ENCODE measurements at places on chromosomes 16 and 17.

- DNase-seq, result no peak
These were observed 36.4 kb downstream of the KLHDC4 start for GRCh38 chr16:87729266-87729954.

DNA sequence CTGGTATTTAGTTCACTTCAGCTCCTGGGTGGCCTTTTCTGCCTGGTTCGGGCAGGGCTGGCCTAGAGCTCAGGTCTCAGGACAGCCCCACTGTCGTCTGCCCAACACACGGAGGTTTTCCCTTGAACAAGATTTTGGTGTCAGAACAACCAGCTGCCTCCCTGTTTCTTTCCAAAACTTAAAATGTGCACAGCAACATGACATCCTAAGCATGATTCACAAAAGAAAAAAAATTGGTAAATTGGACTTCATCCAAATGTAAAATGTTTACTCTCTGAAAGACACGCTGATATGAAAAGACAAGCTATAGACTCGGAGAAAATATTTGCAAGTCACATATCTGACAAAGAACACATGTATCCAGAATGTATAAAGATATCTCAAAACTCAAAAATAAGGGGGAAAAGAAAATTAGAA, 197.8 kb upstream of the CHMP6 start:
- DNase-seq, result peak; percentile 44

DNA sequence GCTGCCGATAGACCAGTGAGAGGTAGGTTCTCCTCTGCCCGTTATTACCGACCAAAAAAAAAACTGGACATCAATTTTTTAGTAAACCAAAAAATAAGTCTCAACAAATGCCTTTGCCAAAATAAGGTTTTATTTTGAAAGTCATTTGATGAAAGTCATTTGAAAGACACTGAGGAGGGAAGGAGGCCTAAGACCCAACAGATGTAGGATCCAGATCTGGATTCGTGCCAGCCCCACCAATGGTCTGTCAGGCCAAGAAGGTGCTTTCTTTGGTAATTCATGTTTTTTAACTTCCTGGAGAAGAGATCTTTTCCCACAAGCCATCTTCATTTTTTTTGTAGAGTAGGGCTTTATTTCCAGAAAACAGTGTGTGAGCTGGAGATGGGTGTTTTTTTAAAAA, 18.1 kb downstream of the NTAN1 start:
- DNase-seq, result no peak

DNA sequence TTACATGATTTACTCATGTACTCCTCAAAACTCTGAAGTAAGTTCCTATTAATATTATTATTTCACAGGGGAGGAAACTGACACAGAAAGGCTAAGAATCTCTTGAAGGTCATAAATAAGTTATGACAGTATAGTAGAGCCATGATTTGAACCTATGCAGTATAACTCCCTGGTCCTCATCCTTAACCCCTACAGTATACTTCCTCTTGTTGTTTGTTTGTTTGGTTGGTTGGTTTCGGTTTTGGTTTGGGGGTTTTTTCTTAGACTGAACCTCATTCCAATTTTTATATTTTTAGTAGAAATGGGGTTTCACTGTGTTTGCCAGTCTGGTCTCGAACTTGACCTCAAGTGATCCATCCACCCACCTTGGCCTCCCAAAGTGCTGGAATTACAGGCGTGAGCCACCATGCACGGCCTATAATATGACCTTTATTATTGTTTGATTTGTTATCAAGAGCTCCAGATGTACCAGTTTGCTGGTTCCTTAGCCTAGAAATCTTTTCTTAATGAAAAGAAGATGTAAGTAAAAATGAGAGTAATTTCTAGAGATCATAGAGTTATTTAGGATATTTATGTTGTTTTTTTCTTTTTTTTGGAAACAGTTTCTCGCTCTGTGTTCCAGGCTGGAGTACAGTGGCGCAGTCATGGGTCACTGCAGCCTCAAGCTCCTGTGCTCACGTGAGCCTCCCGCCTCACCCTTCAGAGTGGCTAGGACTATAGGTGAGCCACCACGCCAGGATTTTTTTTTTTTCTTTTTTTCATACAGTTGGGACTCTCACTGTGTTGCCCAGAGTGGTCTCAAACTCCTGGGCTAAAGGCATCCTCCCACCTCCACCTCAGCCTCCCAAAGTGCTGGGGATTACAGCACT, 4.8 kb downstream of the PRR11 start:
- no peak for DNase-seq

- peak; percentile 24 for DNase-seq
These were observed 28.4 kb upstream of the TMC5 start for GRCh38 chr16:19389246-19389645.

GRCh38 chr16:68436581-68436980, 11.7 kb downstream of the SMPD3 start:
- no peak for DNase-seq

GRCh38 chr16:67783353-67783725, 23.0 kb downstream of the RANBP10 start:
- no peak for DNase-seq

GRCh38 chr17:29252101-29252791, 5.6 kb downstream of the CRYBA1 start:
- DNase-seq, result peak; percentile 70

DNA sequence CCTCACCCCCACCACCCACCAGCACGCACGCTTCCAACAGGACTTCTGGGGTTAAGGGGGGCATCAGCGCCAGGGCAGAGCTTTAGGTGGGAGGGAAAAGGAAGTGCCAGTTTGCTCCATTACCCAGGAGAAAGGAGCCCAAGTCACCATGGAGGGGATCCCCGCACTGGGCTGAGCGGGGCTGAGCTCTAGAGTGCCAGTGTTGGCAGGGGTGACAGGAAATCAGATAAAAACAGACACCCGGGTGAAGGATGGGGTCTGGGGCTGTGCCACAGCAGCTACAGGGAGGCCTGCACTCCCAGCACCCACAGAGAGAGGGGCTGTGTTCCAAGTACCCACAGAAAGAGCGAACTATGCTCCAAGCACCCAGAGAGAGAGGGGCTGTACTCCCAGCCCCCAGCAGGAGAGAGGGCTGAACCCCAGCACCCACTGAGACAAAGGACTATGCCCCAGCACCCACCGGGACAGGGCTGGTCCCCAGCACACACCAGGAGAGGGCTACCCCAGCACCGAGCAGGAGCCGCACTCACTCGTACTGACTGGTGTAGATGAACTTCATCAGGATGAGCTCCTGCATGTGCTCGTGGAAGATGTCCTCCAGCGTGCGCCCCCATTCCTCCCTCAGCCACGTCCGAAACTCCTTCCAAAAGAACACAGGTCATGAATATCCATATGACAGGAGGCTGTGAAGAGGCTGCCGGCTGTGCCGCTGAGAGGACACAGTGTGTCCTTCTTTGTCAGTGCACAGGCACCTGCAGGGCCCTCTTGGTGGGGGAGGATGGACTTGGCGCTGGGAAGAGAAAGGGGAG, 18.6 kb upstream of the C16orf95 start:
- DNase-seq, result no peak

GRCh38 chr17:76887802-76888201, 19.6 kb downstream of the MGAT5B start:
- DNase-seq, result no peak

- DNase-seq, result no peak
These were observed 61.7 kb downstream of the SMPD3 start for GRCh38 chr16:68386628-68387027.

GRCh38 chr17:5837055-5837491, 233.1 kb upstream of the WSCD1 start:
- DNase-seq, result no peak

DNA sequence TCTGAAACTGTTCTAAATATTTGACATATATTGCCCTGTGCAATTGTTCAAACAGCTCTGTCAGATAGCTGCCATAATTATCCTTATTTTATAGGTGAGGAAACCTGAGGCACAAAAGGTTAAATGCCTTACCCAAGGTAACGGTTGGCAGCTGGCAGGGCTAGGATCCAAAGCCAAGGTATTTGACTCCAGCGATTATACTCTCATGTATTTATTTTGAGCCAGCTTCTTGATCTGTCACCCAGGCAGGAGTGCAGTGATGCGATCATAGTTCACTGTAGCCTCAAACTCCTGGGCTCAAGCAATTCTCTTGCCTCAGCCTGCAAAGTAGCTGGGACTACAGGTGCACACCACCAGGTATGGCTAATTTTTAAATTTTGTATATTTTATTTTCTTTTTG, 7.2 kb downstream of the ENO3 start:
- no peak for DNase-seq

GRCh38 chr16:48609652-48610029, 339 bp downstream of the N4BP1 start:
- DNase-seq, result peak; percentile 54

GRCh38 chr16:1485847-1486496, 2.8 kb downstream of the PTX4 start:
- no peak for DNase-seq

GRCh38 chr17:20273741-20274500, 193.4 kb downstream of the LGALS9B start:
- no peak for DNase-seq

DNA sequence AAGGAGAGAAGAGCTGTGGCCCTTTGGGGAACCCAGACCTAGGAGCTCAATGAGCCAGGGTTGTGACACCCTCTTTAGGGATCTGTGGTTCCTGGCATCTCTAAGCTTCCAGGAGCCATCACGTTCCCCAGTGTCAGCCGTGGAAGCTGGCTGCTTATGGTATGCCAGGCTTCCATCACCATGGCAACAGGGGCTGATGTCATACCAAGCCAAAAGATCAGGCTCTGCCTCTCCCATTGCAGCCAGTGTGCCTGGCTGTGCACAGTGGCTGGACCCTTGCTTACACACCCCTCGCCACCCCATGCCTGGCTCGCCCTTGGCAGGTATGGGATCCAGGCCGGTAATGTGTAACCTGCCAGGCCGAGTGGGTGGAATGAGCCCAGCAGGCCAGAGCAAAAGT, 91.1 kb downstream of the SSH2 start:
- DNase-seq, result peak; percentile 52

- peak; percentile 46 for DNase-seq
These were observed 43.9 kb upstream of the SLC5A11 start for GRCh38 chr16:24801761-24802302.

- DNase-seq, result no peak
These were observed 648.1 kb downstream of the TOX3 start for GRCh38 chr16:51898872-51899271.

GRCh38 chr16:14649816-14650215, 17.1 kb downstream of the BFAR start:
- DNase-seq, result no peak
